ENCODE measurements at places on chromosomes 1 and 21.
A peak's percentile ranks its signal among the peaks of the same experiment; 100 is the strongest.

DNA sequence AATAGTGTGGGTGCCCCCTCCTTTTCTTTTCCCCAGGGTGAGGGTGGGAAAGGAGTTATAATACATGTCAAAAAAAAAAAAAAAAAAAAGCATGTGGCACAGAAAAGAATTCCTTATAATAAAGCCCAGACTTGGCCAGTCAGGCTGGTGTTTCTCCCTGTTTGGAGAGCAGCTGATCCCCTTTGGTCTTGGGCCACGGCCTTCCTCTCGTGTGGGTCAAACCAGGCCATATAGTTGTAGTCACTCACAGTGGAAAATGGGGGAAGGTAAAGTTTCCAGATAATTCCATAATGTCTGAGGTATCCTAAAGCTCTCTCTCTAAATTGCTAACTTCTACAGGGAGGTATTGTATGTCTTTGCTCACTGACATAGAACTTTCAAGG lies 22.0 kb downstream of the CLIC6 start:
- no peak for DNase-seq

GRCh38 chr21:33963848-33964555 lies 48.4 kb upstream of the ATP5PO start:
- no peak for DNase-seq

GRCh38 chr1:218674280-218674773 lies 329.2 kb downstream of the TGFB2 start:
- DNase-seq, result peak; percentile 55

DNA sequence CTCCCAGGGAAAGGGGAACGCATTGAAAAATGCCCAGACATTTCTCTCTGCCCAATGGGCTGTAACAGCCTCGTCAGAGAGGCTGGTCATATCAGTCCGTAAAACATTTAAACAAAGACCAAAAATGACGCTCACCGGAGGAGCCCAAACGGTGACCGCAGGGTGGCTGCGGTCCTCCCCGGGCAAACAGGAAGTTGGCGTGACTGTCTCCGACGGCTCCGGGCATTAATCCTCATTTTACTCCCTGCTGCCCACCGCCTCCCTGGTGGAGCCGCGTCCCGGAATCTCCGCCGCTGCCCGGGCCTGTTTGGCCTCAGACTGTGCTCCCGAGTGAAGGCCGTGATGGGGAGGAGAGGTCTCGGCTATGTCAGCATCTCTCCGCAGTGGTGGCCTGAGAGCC lies 9.9 kb downstream of the PRDM16 start:
- DNase-seq, result no peak

DNA sequence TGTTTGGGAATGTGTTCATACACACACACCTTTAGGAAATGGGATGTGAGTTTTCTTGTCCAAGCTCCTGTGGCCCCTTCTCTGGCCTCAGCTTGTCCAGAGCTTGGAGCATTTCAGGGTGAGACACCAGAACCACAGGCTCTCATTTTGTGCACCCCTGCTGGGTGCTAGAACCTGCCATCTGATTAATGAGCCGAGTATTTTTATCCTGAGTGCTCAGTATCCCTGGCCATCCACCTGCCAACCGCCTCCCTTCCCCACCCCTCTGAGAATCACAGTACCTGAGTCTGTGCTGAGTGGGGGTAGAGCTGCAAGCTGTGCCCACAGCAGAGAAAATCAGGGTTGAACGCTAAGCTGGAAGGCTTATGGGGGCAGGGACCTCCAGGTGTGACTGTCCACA lies 1.4 kb downstream of the CASQ1 start:
- no peak for DNase-seq

DNA sequence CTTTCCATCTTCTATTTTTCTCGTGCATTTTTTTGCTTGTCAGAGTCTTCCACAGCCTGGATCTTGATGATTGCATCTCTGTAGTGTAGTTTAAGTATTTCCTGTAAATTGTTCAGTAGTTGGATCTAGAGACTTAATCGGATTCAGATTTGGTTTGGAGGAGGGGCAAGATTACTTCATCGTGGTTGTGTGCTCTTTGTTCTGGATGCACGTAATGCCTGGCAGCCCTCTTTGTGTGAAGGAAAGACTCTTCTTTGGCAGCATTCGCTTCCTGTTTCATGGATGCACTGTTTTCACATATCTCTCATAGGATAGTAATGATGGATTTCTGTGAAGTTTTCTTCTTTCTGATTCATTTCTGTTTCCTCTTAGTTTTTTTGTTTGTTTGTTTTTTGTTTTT lies 14.2 kb downstream of the SEMA4A start:
- no peak for DNase-seq

GRCh38 chr1:226337276-226337875 lies 28.4 kb upstream of the LIN9 start:
- DNase-seq, result no peak

DNA sequence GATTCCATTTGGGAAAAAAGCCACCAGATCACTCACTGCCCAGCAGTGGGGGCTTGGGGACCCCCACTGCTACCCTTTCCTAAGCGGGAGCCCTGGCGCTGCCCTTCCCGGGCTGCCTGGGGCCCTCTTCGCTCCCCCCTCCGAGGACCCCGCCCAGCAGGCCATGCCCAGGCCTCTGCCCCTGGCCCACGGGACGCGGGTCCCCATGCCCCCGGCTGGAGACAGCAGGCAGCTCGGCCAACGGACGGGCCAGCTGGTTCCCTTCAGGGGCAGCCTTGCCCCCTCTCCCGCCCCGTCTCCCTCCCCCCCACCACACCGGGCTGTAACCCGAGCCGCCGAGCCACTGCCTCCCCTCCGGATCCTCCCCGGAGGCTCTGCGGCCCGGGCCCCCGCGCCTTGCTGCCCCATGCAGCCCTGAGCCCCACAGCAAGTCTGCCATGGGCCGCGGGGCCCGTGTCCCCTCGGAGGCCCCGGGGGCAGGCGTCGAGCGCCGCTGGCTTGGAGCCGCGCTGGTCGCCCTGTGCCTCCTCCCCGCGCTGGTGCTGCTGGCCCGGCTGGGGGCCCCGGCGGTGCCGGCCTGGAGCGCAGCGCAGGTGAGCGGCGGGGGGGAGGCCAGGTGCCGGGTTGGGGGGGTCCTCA lies at the start of gene MMP23B:
MMP23B (plus strand) TSS at position 392 of the 639 bp plus-strand sequence; CDS start at position 438, 46 bp downstream.
- peak; percentile 79 for DNase-seq

DNA sequence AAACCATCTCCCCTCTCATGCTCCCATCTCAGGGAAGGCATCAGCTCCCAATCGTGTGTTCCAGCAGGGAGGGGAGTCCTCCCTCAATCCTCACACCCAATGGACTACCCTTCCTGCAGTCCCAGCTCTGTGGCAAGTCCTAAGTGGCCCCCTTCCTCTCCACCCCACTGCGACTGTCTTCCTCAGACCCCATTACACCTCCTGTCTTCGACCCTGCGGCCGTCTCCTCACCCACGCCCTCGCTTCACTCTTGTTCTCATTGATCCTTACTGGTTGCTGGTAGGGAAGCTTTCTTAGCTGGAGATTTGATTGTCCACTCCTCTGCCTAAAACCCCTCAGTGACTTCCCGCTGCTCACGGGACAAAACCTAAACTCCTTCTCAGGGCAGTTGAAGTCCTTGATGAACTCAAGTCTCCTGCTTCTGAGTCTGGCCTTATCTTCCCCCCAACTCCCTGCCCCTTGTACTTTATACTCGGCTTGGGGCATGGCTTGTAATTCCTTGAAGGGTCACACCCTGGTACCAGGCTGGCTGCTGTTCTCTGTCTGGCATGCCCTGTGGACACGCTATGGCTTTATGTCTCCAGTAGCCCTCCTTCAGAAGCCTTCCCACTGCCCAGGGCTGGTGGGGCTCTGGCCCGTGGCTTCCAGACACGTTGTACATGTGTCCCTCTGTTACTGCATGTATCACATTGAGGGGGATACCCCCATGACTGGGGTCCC lies 2.3 kb upstream of the EPS8L3 start:
- DNase-seq, result no peak

DNA sequence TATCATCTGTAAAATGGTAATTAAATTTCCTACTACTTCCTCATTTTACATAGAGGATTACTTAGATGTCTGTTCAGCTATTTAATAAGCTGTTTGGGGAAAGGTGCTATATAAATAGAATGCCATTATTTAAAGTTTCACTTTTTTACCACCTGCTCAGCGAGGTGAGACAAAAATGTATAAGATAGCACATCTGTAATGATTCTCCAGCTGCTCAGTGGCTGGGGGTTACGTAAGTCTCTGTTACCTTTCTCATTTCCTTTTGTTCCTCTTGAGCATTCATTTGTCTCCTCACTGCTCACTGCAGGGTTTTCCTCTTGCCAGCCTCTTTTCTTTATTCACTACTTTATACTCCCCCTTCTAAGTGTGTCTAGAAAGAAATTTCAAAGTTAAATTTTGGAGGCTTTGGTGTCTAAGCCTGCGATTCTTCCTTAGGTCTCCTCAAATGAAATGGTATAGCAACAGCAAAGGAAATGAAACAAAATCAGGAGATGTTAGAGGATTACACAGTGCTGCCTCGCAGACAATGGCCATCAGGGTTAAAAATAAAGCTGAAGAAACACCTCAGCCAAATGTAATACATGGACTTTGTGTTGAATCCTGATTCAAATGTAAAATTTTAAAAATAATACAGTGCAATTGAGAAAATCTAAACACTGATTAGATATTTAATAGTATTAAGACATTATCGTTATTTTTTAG lies 6.8 kb downstream of the RGS8 start:
- DNase-seq, result no peak

DNA sequence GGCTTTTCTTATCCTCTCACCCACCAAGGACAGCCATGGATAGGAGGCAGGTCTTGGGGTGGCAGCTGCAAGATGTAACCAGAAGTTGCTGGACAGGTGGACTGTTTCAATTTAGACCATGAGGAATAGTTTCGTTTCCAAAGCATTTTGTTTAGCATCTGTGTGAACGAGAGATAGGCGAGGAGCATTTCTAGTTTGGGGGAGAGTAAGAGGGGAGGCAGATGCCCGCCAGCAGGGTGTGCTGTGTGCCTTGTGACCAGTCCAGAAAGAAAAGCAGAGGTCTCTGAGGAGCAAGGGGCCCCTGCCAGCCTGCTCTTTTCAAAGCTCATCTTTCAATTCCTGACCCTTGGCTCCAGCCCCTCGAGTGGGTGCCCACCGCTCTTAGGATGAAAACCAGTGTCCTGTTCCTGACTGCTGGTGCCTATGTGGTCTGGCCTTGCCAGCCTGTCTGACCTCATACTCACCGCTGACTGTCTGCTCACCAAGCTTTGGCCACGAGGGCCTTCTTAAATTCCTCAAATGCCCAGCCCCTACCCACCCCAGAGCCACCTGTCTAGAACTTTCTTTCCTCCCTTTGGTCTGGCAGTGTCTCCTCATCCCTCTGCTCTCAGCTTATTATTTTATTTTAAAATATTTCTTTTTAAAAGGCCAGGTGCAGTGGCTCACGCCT lies 8.5 kb downstream of the SERINC2 start:
- no peak for DNase-seq

DNA sequence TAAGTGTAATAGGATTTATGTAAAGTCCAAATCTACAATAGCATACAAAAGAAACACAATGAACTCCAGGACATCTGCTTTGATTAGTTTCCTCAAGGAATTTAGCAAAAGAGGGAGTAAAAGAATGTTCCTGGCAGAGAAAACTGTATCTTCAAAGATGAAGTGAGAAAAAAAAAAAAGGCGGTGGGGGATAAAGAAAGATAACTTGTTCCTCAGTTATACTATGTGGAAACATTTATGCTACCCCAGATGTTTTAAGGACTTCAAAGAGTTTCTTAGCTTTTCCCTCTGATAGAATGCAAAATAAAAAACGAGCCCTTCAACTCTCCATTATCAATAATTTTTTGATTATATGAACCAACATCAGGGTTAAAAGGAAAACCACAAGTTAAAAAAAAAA lies 908.9 kb upstream of the ADGRL2 start:
- DNase-seq, result peak; percentile 13

DNA sequence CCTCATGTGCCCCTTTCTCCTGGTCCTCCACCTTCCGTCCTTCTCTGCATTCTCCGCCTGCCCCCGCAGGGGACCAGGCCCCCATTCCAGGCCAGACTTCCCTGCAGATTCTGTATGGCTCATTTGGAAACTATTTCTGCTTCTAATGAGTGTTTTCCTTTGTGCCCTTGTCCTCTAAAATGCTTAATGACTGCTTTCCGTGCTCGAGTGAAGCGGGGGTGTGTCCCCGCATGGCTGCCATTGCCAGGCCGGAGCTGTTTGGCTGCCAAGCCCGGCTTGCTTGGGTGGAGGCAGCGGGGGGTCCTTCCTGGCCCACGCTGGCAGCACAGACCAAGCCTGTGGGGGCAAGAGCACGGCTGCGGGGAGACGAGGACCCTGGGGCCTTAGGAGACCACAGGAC lies 299.3 kb upstream of the VAMP3 start:
- peak; percentile 37 for DNase-seq

GRCh38 chr1:203477748-203478147 lies 2.1 kb downstream of the PRELP start:
- no peak for DNase-seq

GRCh38 chr1:169676001-169676400 lies 35.4 kb downstream of the SELL start:
- no peak for DNase-seq

DNA sequence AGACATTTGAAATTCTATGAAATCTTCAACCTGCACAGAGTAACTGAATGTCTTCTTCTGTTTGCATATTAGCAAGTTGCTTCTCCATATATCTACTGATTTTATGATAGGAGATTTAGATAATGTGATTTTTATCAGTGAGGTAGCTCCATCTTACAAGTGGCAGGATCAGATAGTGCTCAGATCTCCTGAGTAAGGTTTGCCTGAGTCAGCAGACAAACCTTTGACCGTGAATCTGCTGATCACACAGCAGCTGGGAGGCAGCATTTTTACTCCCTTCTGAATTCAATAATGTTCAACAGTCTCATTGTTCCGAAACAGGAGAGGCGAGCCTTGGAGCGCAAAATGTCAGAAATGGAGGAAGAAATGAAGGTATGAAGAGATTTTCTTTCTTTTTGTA lies 141.4 kb downstream of the SYT2 start:
- peak; percentile 62 for DNase-seq

- DNase-seq, result no peak
Measured at GRCh38 chr1:92993581-92993980, 32.3 kb upstream of the DIPK1A start.

GRCh38 chr21:38683222-38683621 lies 122.5 kb upstream of the ETS2 start:
- no peak for DNase-seq

DNA sequence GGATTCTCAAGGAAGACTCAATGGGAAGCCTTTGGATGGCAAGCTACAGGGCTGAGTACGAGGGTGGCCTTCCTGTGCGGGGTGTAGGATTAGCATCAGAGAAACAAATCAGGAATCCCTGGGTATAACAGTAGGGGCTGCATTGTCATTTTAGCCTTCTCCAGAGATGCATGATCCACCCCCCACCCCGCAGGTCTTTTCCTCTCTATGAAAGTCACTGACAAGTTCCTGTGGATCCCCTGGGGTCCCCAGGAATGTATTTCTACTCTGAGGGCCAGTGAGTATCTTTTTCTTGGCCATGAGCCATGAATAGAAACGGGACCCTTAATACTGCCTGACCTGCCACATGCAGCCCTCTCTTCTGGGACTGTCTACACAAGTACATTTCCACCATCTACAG lies 473.0 kb upstream of the VAMP3 start:
- peak; percentile 35 for DNase-seq

GRCh38 chr1:202349206-202349928 lies 868 bp downstream of the PPP1R12B start:
- DNase-seq, result peak; percentile 79

Measured in muscle of leg (tissue), 16 donors.